ENCODE measurements at places on chromosomes 12 and 14.

DNA sequence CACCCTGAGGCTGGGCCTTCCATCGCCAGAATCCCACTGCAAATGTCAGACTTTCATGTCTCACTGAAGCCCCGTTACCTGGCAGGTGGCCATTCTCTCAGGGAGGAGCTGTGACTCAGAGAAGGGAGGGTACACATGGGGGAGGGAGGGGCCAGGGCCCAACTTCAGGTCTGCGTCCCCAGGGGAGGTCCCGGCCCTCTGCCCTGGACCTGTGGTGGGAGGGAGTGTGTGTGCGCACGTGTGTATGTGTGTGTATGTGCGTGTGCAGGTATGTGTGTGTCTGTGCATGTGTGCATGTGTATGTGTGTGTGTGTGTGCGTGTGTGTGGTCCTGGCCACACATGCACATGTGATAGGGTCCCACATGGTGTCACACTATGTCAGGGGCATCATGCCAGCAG, 50.9 kb downstream of the MVK start:
- DNase-seq, result no peak

- DNase-seq, result no peak
Measured at GRCh38 chr12:25052196-25052913, 103.5 kb upstream of the BCAT1 start.

DNA sequence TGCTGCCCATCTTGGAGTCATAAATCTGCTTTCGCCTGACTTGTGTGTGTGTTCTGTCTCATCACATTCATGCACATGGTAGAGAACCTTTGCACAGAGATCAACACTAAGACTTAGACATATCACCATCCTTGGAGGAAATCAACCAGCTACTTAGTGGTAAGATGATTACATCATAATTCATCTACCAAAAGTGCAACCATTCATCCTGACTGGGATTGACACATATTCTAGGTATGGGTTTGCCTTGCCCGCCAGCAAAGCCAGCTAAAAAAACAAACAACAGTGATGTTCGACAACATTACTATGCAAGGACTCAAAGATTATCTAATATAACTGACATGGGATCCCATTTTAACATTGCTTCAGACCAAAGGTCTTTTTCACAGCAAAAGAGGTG, 228.7 kb downstream of the NUAK1 start:
- no peak for DNase-seq

DNA sequence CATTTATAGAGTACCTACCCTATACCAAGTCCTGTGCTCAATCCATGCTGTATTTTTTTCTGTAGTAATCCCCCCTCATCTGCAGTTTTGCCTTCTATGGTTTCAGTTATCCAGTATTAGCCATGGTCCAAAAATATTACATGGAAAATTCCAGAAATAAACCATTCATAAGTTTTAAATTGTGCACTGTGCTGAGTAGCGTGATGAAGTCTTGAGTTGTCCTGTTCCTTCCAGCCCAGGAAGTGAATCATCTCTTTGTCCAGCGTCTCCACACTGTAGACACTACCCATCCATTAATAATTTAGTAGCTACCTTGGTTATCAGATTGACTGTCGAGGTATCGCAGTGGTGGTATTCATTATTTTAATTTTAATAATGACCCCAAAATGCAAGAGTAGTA, 54.2 kb downstream of the SUDS3 start:
- no peak for DNase-seq

DNA sequence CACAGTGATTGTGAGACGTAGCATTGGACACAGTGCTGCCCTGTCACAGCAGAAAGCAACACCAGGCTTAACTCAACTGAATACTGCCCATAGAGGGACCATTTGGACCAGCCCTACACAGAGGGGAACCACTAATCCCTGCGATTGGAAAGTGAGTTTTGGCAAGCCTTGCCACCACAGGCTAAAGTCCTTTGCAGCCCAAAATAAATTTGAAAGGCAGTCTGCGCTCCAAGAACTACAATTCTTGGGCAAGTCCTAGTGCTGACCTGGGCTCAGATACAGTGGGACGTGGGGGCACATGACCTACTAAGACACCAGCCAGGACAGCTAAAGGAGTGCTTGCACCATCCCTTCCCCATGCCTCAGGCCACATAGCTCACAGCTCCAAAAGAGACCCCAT, 331.4 kb upstream of the GARIN2 start:
- DNase-seq, result no peak

DNA sequence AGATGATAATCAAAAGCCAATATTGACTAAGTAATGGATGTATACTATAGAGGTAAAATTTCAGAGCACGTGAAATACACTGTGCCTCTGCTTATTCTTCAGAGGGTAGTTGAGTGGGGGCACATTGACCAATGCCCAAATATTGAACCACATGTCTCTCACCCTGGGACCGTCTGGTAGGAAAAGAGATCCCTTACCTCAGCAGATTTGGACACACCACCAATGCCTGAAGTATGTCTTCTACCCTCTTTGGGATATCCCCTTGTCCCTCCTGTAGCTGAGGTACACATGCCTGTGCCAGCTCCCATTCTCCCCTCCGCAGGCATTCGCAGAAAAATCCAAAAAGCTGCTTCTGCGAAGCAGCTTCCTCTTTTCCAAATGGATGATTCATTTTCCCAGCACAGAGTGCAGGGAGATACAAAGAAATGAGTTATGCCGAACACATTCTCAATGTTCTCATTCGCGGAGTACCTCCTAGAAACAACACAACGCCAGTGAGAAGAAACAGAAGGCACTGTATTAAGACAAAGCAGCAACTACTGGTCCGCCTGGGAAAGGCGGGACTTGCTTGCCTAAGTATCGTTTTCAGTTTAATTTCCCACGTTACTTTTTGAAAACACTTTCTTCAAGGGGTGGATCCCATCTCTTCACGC, 691 bp downstream of the ZFYVE26 start:
- DNase-seq, result no peak

- DNase-seq, result no peak
Measured at GRCh38 chr12:57592551-57593165, 1.7 kb downstream of the PIP4K2C start.

DNA sequence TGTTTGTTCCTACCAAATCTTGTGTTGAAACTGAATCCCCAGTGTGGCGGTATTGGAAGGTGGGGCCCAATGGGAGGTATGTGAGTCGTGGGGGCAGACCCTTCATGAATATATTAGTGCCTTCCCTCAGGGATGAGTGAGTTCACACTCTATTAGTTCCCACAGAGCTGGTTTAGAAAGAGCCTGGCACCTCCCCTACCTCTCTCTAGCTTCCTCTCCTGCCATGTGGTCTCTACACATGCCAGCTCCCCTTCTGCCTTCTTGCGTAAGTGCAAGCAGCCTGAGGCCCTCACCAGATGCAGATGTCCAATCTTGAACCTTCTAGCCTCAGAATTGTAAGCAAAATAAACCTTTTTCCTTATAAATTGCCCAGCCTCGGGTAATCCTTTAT, 105.8 kb downstream of the SPTSSA start:
- DNase-seq, result peak; percentile 69

- DNase-seq, result no peak
Measured at GRCh38 chr12:14597480-14597879, 29.8 kb upstream of the PLBD1 start.
